NCI-H146 (cell line): ENCODE measurements at places on chromosomes 7 and 10.

DNA sequence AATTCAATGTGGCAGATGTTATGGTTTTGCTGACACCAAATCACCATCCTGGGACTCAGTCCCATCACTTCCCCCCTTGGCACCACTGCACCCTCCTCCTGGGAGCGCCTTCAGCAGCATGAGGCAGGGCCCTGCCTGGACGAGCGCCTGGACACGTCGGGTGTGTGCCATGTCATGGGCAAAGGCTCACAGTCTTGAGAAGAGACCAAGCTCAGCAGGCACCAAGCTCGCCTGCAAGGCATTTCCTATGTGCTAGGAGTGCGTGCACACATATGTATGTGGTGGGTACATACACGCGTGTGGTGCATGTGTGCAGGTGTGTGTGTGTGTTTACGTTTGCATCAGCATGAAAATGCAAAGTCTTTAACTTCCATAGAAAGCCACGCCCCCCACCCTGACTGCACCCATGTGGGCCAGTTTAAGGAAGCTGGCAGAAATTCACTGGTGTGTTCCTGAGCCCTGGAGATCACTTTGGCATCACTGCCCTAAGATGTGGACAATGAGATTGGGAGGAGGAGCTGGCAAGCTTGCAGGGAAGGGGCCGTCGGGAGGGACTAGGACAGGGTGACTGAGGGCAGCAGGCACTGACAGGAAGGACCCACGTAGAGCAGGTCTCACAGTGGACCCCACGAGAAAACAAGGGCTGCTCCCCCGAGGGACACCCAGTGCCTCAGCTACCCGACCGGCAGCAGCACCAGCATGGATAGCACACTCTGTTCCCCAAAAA, 169.9 kb upstream of the PPP2R2D start:
- DNase-seq, result no peak

DNA sequence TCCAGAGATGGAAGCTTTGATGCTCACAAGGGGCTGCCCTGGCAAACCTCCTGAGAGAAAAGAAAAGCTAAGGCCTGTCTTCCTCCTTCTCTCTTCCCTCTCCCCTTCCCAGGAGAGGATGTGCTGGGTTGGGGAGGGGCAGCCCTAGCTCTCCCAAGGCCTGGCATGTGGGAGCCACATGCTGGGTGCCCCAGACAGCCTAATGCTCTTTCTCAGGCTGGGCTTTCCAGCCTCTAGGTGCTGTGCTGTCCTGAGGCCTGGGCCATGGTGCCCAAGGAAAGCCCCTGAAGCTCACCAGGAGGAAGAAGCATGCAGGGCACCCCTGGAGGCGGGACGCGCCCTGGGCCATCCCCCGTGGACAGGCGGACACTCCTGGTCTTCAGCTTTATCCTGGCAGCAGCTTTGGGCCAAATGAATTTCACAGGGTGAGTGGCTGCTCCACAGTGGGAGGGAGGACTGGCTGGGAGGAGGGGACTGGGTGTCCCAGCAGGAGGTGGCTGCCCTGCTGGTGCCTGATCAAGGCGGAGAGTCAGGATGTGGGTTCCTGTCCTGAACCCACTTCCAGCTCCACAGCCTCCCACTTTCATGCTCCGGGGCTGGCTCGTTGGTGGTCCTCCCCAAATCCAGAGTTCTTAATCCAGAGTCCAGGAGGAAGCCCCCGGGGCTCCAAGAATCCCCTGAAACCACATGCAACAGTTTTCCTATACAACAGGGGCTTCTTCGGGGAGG, 1.7 kb downstream of the CPA5 start:
- DNase-seq, result no peak

DNA sequence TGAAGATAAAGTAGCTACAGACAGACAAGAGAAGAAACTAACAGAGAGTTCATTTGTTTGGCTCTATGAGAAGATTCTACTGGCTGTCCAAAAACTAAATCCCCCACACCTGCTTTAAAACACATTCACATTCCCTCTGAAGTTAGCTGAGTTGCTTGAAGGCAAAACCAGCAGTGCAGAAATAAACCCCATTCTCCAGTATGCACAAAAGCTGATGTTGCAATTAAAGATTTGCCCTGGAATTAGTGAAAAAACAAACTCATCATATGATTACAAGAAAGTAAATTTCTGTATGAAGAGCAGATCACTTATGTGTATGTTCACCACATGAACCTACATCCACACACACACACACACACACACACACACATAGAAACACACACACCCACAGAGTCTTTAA, 9.3 kb upstream of the CAV1 start:
- no peak for DNase-seq

DNA sequence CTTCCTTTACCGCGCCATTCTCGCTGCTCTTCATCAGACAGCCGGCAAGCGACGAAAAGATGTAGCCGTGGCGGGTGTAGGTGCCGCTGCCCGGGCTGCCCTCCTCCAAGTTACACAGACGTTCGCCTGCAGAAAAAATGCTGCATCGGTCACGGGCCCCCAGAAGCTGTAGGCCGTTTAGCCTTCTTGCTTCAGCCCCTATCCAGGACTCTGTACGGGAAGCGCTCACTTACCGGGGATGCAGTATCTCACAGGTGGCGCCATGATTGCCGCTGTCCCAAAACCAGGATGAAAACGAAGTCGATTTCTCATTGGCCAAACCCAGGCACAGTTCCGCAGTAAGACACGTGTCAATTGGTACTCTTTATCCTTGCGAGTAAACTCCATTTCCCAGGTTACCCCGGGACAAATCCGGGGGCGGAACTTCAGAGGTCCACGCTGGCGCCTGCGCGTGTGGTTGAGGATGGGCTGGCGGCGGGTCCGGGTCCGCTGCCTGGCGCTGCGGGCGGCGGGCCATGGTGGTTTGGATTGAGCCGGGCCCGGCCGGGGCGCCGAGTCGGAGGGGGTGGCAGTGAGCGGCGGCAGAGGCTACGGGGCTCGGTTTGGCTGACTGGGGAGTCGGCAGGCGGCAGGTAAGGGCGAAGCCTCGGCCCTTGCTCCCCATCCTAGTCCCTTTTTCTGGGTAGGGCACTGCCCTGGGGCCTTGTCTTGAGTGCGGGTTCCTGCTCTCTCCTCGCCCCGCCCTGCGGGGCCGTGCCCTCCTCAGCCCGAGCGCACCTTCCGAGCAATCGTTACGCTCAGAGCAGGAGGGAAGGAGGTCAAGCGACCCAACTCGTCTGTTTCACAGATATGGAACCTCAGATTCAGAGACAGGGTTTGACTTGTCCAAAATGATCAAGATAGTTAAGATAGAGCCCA, at the start of the genes EXOSC1 and ZDHHC16:
EXOSC1 (minus strand) TSS at position 285 of the 918 bp plus-strand sequence; CDS start at position 264, 21 bp downstream.
ZDHHC16 (plus strand) TSS at position 454 of the 918 bp plus-strand sequence. CDS start 5,501 bp downstream, outside the sequence.
- peak; percentile 95 for DNase-seq

DNA sequence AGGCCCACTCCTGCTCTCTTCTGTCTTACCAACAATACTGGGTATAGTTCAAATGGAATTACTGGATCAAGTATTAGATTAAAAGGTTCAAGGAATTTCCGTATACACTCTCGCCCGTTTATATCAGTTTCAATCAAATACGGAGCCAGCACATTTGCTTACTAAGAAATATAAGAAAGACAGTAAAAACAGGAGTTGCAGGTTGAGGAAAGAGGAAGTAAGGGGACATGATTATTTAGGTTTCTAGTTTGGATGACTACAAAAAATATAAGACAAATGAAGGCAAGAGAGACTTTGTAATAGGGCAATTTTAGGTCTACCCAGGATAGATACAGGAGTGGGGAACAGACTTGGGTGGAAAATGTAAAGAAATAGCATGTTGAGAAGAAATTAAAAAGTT, 109.9 kb upstream of the ABI1 start:
- no peak for DNase-seq

GRCh38 chr10:17231788-17232187, 3.7 kb downstream of the VIM start:
- DNase-seq, result no peak

GRCh38 chr7:3431306-3431705, 130.3 kb downstream of the SDK1 start:
- no peak for DNase-seq

- no peak for DNase-seq
These were observed 41.9 kb downstream of the TCF7L2 start for GRCh38 chr10:112991888-112992491.

- no peak for DNase-seq
These were observed 127.8 kb downstream of the ICA1 start for GRCh38 chr7:8134089-8134733.

DNA sequence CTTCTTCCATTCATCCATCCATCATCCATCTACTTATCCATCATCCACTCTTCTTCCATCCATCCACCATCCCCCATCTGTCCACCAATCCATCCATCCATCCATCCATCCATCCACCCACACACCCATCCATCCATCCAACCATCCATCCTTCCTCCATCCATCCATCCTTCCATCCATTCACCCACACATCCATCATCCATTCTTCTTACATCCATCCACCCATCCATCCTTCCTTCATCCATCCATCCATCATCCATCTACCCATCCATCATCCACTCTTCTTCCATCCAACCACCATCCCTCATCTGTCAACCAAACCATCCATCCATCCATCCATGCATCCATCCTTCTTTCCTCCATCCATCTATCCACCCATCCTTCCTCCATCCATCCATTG, 429.3 kb downstream of the DNAJB6 start:
- DNase-seq, result no peak

DNA sequence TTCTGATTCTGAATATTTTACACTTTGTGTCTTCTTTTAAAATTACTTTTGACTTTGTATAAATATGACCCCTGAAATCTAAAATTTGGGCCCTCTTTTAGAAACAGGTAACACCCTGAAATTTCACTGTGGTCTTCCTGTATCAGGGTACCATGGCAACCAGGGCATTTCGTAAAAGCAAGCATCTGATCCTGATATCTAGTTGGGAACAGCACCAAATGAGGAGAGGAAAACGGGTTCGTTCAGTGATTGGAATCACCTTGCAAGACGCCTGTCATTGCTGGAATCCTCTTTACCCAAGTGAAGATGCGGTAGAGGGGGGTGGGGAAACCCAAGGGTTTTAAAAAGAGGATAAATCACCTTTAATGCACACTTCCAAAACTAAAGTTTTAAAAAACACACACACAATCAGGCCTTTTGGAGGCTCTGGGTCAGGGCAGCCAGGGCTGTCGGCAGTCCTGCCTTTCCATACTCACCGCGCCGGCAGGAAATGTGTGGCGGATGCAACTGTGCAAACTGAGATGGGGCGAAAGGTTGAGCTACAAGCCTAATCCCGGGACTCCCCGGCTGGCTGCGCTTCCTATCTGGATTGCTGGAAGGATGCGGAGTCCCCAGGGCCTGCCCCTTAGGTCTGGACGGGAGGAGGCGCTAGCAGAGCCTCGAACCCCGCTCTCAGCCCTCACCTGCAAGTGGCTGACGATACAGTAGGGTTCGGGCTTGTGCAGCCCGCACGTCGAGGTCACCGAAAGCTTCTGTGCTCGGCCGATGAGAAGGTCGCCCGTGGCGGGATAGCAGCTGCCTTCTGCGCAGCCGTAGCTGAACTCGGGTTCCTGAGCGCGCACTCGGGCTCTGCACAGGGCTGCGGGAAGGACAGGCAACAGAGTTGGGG, 1.8 kb downstream of the LAMB1 start:
- no peak for DNase-seq

DNA sequence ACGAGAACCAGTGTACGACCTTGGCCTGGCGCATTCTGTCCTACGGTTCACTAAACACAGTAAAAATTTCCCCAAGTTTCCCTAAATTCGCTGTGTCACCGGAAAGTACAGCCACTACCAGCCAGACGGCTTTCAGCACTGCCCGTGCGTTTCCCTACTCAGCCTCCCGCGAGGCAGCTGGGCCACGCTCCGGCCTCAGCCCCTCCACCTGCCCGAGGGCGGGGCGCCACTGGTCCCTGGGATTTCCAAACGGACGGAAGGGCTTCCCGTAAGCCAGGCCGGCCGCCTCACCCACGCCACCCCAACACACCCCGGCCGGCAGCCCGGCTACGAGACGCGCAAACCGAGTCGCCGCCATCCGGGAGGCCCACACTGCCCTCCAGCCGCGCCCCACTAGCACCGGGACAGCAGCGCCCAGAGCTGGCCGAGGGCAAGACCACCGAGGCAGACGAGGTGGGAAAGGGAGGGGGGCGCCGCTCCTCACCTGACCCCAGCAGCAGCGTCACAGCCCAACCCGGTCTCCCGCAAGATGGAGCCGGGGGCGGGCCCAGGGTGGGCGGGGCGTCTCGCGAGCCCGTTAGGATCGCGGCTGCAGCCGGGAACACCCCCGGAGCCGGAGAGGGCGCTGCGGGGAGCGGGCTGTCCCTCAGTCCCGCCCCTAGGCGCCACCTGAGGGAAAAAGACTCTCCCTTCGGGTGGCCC, at the start of gene ANXA7:
ANXA7 (minus strand) TSS at position 531 of the 702 bp plus-strand sequence. CDS start 13,202 bp downstream, outside the sequence.
- DNase-seq, result peak; percentile 96

- DNase-seq, result no peak
These were observed 19.9 kb downstream of the SLC13A4 start for GRCh38 chr7:135708041-135708440.

DNA sequence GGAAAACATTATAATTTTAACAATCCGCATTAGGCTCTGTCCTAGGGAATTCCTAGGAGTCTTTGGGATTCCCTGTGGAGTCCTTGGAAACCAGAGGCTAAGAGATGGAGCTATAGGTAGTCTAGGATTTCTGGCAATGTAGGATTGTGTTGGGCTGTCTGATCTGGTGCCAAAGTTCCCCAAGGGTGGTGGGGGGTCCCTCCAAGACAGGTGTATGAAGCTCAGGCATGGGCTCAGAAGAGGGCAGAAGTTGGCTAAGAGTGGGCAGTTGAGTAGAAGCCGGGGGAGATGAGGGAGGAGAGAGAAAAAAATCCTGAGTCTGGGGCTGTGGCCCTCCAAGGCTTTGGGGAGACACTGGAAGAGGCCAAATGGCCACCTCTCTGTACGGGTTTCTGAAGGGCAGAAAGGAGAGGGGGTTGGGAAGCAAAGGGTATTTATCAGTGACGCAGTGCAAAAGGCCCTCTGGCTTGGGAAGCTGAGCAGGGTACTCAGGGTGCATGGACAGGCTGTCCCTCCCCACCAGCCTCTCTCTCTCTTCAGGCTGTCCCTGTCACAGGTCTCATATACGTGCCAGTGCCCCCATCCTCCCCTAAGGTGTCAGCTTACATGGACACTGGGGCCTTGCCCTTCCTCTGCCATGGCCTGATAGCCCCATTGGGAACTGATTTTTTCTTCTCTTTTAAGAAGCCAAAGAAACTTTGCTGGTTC, 929 bp downstream of the HOXA6 start:
- peak; percentile 35 for DNase-seq

GRCh38 chr7:131816391-131817007, 260.1 kb upstream of the PODXL start:
- DNase-seq, result no peak

DNA sequence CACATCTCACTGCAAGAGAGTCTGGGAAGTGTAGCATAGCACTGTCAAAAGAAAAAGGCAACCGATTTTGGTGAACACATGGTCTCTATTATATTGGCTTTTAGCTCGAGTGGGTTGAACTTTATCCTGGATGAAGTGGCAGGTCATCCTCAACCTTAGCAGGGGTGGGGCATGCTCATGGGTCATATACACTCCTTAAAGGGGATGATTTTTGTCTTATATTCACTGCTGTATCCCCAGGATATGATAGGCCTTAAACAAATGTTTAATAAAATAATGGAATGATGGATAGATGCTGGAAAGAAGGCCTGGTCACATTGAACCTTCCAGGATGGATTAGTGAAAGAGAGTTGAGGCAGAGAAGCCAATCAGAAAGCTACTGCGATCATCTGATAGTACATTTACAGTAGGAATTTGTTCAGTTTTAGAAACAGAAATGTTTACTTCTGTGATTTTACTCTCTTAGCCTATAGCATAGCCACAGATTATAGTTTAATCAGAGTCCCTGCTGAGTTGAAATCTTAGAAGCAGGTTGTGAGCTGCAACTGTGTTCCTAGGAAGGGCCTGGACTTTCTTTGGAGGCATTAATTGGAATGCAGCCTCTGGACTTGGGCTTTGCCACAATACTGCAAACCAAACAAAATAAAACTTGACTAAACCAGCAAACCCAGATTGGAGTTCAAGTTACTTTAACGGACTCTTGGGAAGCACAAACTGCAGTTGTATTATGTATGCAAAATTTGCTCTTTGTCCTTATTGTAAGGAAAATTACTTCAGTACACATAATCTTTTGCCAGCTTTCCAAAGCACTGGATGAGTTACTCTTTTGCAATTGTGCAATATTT, 138.3 kb downstream of the BMPER start:
- no peak for DNase-seq
